ENCODE measurements at places on chromosomes 3 and 15. TPM values are rescaled to one million over a fixed set of nuclear protein-coding genes. Genes with fewer than 3 reads are reported as not detected.

GRCh38 chr15:63339836-63340235 lies 41.8 kb downstream of the CA12 start:
- no peaks in the 10 kb centered on the region for H3K36me3 ChIP-seq
- no peak overlapping the region for H3K27ac ChIP-seq
- H3K27me3 ChIP-seq, result no peaks in the 10 kb centered on the region
- H3K4me3 ChIP-seq, result no peak overlapping the region
- no peak for DNase-seq

GOLGA6L6 gene
- polyA plus RNA-seq, result not detected

GRCh38 chr3:68699541-68699940 lies 232.8 kb downstream of the TAFA4 start:
- no peaks in the 10 kb centered on the region for H3K4me1 ChIP-seq
- H3K27ac ChIP-seq, result no peak overlapping the region
- DNase-seq, result no peak
- H3K27me3 ChIP-seq, result no peaks in the 10 kb centered on the region
- H3K36me3 ChIP-seq, result no peaks in the 10 kb centered on the region

DNA sequence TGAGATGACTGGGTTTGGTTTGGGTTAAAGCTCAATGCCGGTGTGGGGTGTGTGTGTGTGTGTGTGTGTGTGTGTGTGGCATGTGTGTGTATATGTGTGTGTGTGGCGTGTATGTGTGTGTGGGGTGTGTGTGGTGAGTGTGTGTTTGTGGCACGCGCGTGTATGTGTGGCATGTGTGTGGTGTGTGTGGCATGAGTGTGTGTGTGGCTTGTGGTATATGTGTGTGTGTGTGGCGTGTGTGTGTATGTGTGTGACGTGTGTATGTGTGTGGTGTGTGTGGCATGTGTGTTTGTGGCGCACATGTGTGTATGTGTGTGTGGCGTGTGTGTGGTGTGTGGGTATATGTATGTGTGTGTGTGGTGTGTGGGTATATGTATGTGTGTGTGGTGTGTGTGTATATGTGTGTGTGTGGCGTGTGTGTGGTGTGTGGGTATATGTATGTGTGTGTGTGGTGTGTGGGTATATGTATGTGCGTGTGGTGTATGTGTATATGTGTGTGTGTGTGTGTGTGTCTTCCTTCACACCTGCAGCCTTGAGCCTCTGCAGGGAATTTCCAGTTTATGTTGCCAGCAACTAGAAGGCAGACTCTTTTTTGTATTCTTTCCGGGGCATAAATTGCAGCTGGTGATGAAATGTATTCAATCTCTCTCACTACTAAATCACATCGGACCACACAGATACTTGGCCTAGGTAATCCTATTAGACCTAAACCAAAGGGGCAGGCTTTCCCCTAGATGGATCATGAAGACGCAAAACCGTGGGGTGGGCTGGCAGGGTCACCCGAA lies 34.8 kb downstream of the CHRD start:
- no peaks in the 10 kb centered on the region for H3K27me3 ChIP-seq
- H3K36me3 ChIP-seq, result no peaks in the 10 kb centered on the region
- no peaks in the 10 kb centered on the region for H3K4me1 ChIP-seq

BOC gene
- polyA plus RNA-seq, result 1.6 TPM

DNA sequence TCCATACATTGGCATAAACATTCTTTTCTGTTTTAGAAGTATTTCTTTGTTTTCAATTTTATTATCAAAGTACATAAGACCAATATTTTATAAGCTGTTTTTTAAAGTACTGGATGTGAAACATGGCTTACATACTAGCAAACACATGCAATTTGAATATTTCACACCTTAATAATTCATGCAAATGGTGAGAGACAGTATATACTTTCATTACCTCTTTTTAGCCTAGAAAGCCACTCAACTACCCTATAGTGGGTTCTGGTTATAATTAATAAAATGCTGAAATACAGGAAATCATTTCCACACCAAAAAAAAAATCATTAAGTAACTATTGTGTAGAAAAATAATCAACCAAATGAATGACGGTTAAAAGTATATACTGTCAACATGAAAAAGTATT lies 38.5 kb upstream of the MELTF start:
- no peak overlapping the region for H3K27ac ChIP-seq
- no peak overlapping the region for H3K4me3 ChIP-seq
- no peaks in the 10 kb centered on the region for H3K4me1 ChIP-seq
- no peak for DNase-seq
- H3K36me3 ChIP-seq, result peaks cover 6% of the 10 kb centered on the region
- no peaks in the 10 kb centered on the region for H3K27me3 ChIP-seq

DNA sequence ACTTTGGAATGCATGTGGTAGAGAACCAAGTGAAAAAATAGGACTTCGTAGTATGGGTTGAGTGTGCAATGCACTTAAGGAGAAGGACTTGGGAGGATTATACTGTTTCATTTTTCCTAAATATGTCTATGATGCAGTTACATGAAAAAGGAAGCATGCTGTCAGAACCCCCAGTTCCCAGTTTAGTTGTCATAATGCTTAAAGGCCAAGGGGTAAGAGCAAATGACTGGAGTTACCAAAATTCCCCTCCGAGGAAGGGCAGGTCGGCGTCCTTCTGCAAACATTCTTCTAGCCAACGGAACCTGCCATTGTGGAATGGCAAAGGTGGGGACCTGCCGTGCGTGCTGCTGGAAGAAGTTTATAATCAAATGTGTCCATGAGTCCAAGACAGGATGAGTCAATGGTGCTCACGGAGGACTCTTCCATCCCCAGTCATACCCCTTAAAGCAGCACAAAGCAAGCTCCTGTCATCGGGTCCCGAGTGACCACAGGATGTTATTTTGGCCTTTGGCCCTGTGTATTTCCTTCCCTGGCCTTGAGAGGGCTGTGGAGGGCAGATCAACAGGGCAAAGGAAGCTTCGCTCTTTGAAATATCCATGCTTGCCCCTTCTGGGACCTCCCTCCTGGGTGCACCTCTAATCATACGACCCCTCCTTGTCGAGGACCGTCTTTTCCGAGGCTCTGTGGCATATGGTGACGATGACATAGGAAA lies 93.2 kb downstream of the SLCO3A1 start:
- H3K27ac ChIP-seq, result no peak overlapping the region
- DNase-seq, result no peak
- H3K36me3 ChIP-seq, result no peaks in the 10 kb centered on the region
- H3K27me3 ChIP-seq, result no peaks in the 10 kb centered on the region
- no peak overlapping the region for H3K4me3 ChIP-seq

DNA sequence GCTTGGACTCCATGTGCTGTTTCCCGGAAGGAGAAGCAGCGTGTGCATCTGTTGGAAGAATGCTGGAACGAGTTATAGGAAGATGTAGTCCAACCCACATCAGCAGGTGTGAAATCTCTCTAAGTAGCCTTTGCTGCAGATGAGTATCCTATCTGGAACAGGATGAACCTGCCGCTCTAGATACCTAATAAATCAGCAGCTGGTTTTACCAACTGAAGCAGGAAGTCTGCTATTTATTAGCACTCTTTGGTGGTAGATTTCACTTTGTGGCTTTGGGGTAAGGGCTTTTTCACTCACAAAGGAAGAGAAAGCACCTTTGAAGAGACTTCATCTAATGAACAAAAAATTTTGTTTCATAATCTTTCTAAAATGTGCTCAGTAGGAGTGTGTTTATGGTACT lies 66.4 kb downstream of the DCUN1D1 start:
- no peaks in the 10 kb centered on the region for H3K4me1 ChIP-seq
- DNase-seq, result no peak
- no peak overlapping the region for H3K27ac ChIP-seq
- peaks cover 39% of the 10 kb centered on the region for H3K36me3 ChIP-seq

GRCh38 chr3:149152420-149152819 lies 23.0 kb downstream of the HPS3 start:
- H3K4me1 ChIP-seq, result no peaks in the 10 kb centered on the region
- H3K27ac ChIP-seq, result no peak overlapping the region
- H3K27me3 ChIP-seq, result no peaks in the 10 kb centered on the region
- H3K4me3 ChIP-seq, result no peak overlapping the region
- DNase-seq, result no peak

GRCh38 chr3:152671446-152672319 lies 163.2 kb upstream of the P2RY1 start:
- H3K4me1 ChIP-seq, result no peaks in the 10 kb centered on the region
- no peaks in the 10 kb centered on the region for H3K36me3 ChIP-seq
- no peak overlapping the region for H3K27ac ChIP-seq
- H3K4me3 ChIP-seq, result no peak overlapping the region
- DNase-seq, result no peak
- H3K27me3 ChIP-seq, result no peaks in the 10 kb centered on the region

- no peaks in the 10 kb centered on the region for H3K27me3 ChIP-seq
- H3K27ac ChIP-seq, result no peak overlapping the region
- H3K4me3 ChIP-seq, result no peak overlapping the region
- no peaks in the 10 kb centered on the region for H3K4me1 ChIP-seq
- no peak for DNase-seq
These were observed 181.6 kb downstream of the ABHD5 start for GRCh38 chr3:43872301-43872700.

IFT80 gene
- 5.8 TPM for polyA plus RNA-seq

GRCh38 chr15:75672646-75673425 lies 25.1 kb downstream of the SNX33 start:
- peaks cover 28% of the 10 kb centered on the region for H3K36me3 ChIP-seq
- H3K4me1 ChIP-seq, result peaks cover 47% of the 10 kb centered on the region
- peak overlapping the region; percentile 13 for H3K4me3 ChIP-seq
- peak overlapping the region; percentile 93 for H3K27ac ChIP-seq

DNA sequence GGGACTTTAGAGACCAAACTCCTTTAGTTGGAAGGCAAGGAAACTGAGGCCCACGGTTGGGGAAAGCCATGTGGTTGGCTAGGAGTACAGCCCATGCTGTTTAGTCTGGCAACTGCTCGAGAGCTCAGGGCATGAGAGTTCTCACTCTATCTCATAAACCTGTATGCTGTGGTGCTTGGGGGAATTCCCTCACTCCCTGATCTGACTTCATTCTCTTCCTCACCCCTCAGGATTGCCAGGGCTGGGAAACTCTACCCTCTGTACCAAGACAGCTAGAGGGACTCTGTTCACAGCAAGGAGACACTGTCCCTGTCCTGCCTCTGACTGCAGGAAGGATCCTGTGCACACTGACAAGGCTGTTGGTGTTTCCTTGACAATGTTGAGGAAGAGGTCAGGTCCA lies 230.2 kb downstream of the ZNF621 start:
- no peak overlapping the region for H3K27ac ChIP-seq
- no peak overlapping the region for H3K4me3 ChIP-seq
- no peaks in the 10 kb centered on the region for H3K27me3 ChIP-seq
- no peaks in the 10 kb centered on the region for H3K4me1 ChIP-seq
- H3K36me3 ChIP-seq, result no peaks in the 10 kb centered on the region
